AG08395 (cell line): ENCODE measurements at places on chromosomes 6 and 20.

GRCh38 chr6:70686548-70687133 lies 19.0 kb downstream of the SMAP1 start:
- DNase-seq, result peak; percentile 25

DNA sequence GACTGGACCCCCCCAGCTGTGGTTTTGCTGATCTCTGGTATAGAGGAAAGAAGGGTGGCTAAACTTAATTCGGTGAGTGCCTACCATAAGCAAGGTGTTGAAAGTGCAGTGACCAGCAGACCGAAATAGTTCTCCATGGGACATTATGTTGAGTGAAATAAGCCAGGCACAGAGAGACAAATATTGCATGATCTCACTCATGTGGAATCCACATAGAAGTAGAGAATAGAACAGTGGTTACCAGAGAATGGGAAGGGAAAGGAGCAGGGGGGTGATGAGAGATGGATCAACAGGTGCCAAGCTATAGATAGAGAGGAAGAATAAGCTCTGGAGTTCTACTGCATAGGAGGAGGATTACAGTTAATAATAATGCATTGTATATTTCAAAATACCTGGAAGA lies 9.7 kb upstream of the GCNT2 start:
- no peak for DNase-seq

DNA sequence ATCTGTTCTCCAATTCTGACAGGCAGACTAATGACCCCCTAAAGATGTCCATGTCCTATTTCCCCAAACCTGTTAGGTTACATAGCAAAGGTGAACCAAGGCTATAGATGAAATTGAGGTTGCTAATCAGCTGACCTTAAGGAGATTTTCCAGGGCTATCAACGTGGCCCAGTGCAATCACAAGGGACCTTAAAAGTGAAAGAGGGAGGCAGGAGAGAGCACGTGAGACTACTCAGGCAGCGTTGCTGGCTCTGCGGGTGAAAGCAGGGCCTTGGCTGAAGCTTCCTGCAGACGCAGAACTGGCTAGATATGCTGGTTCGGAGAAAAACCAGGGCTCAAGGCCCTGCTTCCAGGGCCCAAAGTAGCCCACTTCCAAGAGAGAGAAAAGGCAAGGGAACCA lies 78.7 kb downstream of the NCOA7 start:
- DNase-seq, result no peak

DNA sequence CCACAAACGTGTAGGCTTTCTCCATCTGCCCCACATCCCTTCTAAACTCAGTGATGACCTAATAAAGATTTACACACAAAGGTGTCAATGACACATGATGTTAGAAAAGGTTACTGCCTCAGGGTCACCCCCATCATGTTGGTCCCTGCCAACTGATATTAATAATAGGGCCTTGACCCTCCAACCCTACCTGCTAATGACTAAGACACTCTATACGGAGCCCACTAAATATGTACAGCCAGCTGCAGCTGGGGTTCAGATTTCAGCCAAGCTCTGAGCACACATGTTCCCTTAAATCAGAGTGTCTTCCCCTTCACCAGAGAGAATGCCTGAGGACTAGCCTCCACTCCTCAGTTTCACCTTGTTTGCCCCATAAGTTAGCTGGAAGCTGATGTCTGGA lies 67.4 kb upstream of the SNRPB2 start:
- no peak for DNase-seq

GRCh38 chr6:1667012-1667804 lies 57.5 kb downstream of the FOXC1 start:
- DNase-seq, result no peak

- no peak for DNase-seq
Measured at GRCh38 chr6:168681748-168682147, 240.8 kb downstream of the SMOC2 start.

DNA sequence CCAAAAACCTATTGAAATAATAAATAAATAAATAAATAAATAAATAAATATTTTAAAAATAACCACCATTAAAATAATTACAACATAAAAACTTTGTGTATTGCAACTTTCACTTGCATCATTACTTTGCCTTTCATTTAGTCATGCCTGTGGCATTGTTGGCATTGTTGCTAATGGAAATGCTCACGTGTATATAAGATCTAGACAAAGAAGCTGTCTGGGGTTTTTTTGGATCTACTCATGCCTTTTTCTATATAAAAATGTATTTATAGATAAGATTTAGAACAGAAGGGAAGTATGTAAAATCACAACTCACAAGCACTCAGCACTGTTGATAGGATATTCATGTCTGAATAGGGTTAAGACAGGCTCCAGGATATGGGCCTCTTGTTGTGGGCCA lies 27.9 kb downstream of the GFRA4 start:
- no peak for DNase-seq
